WTC11 (cell line): ENCODE measurements at places on chromosomes 3 and 15. TPM values are rescaled to one million over a fixed set of nuclear protein-coding genes. Genes with fewer than 3 reads are reported as not detected.

P2RY13 gene
- not detected in 3 replicates for total RNA-seq

ANKRD63 gene
- 1.2 to 1.7 TPM (median 1.4 TPM) in 3 replicates for total RNA-seq

GPR160 gene
- total RNA-seq = 28.9 to 33.3 TPM (median 32.2 TPM) in 3 replicates

OXTR gene
- total RNA-seq = 1.6 to 3.6 TPM (median 1.7 TPM) in 3 replicates

ECE2 gene
- total RNA-seq = 0.46 to 1.2 TPM (median 0.64 TPM) in 3 replicates

HRH1 gene
- total RNA-seq = 0.05 TPM in 1 of 3 replicates, not detected in the others

CAND2 gene
- total RNA-seq = 13.7 to 15.4 TPM (median 14.3 TPM) in 3 replicates

SFMBT1 gene
- 12.3 to 20.9 TPM (median 14.7 TPM) in 3 replicates for total RNA-seq

GOLGA6B gene
- 0.73 to 1.9 TPM (median 0.85 TPM) in 3 replicates for total RNA-seq

FAM43A gene
- 2.6 to 3.8 TPM (median 3.7 TPM) in 3 replicates for total RNA-seq

SAXO2 gene
- 1.9 to 3.8 TPM (median 2.7 TPM) in 3 replicates for total RNA-seq

SPESP1 gene
- total RNA-seq = not detected in 3 replicates

ZMYND10 gene
- total RNA-seq = 0.46 to 0.80 TPM (median 0.74 TPM) in 3 replicates

CADPS gene
- 4.3 to 7.5 TPM (median 7.0 TPM) in 3 replicates for total RNA-seq

SLC28A2 gene
- total RNA-seq = 0.20 TPM in 1 of 3 replicates, not detected in the others

LRTM1 gene
- not detected in 3 replicates for total RNA-seq

TOPAZ1 gene
- not detected in 3 replicates for total RNA-seq

TXNRD3 gene
- 6.8 to 7.0 TPM (median 6.9 TPM) in 3 replicates for total RNA-seq

NEK4 gene
- 30.3 to 31.4 TPM (median 31.2 TPM) in 3 replicates for total RNA-seq

PLA1A gene
- total RNA-seq = 0.11 TPM in 1 of 3 replicates, not detected in the others

PLOD2 gene
- 36.6 to 40.7 TPM (median 39.3 TPM) in 3 replicates for total RNA-seq

GOLGA6L4 gene
- total RNA-seq = 2.1 to 3.5 TPM (median 2.4 TPM) in 3 replicates

LIPC gene
- total RNA-seq = not detected in 3 replicates
